ENCODE measurements at places on chromosomes 11 and 22.

GRCh38 chr22:48506506-48507145, 1321.0 kb downstream of the BRD1 start:
- no peak for DNase-seq

DNA sequence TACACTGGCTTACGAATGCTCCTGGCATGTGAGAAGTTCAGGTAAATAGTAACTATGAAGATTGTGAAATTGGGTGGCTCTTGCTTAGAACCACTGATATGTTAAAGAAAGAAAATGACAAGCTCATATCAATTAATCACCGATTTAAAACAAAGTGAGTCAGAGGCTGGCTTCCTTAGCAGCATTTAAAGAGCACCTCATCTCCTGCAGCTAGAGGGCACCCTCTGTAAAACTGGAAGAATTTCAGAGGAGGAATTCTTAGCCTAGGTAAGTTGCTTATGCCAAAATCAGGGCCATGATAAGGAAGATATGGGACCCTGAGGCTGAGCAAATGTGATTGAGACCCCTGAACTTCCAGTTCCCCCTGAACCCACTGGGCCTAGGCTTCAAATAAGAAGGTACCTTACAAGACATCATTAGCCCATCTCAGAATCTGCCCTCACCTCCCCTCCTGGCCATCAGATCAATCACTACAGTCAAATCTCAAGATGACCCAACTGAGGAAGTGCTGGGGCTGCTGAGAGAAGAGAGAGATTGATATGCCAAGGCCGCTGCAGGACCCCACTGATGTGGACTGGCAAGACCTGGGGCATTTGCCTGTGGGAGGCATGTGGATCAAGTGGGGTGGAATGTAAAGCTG, 8.6 kb upstream of the CD3E start:
- no peak for DNase-seq

- DNase-seq = no peak
Observed at GRCh38 chr11:87275176-87275575, 237.4 kb downstream of the TMEM135 start.

DNA sequence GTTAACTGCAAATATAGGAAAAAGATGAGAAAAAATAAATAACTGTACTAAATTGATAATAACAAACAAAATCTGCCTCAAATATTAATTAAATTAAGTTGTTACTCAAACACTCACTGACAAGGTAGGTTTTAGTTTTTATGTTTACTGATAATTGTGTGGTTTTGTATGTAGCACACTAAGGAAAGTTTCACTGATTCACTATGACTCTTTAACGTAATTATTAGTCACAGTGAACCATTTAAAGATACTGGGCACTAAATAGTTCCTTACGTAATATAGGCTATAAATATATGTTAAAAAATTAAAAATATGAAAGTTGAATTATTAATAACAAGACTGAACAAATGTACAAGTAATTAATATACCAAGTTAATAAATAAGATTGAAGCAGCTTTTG, 2330.0 kb upstream of the RAG2 start:
- DNase-seq = no peak

DNA sequence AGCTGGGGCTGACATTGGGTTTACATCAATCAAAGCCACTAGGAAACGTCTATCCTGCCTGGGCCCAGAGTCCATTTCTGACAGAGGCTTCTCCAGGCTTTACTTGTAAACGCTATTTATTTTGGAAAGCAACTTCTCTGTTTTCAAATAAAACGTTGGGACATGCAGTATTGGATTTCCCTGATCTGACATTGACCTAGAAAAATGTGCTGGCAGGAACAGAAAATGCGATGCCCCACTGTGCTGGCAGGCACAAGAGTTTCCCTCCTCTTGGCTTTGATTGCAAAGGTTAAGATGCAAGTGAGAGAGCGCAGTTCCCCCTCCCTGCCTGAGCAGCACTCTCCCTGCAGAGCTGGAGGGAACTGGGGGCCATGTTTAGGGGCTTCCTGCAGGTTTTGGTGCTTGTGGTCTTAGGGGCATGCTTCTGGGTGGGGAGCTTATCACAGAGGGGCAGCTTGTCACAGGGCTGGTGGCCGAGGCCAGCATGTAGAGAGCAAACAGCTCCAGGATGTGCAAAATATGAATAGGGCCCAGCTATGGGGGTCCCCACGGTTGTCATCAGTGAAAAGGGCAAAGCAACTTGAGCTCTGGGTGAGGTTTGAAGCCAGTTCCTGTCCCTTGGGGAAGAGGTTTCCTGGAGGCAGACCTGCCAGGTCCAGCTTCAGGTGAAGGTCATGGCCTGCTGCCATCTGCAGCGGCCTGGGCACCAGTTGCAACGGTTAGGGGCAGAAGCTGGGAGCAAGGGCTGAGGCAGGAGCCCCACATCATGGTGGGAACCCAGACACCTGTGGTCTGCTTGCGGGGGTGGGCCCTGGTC, 42.3 kb upstream of the DKK3 start:
- DNase-seq = no peak

- no peak for DNase-seq
Observed at GRCh38 chr11:122538060-122538459, 117.5 kb upstream of the UBASH3B start.

- no peak for DNase-seq
Observed at GRCh38 chr11:106105986-106106385, 28.5 kb downstream of the AASDHPPT start.

DNA sequence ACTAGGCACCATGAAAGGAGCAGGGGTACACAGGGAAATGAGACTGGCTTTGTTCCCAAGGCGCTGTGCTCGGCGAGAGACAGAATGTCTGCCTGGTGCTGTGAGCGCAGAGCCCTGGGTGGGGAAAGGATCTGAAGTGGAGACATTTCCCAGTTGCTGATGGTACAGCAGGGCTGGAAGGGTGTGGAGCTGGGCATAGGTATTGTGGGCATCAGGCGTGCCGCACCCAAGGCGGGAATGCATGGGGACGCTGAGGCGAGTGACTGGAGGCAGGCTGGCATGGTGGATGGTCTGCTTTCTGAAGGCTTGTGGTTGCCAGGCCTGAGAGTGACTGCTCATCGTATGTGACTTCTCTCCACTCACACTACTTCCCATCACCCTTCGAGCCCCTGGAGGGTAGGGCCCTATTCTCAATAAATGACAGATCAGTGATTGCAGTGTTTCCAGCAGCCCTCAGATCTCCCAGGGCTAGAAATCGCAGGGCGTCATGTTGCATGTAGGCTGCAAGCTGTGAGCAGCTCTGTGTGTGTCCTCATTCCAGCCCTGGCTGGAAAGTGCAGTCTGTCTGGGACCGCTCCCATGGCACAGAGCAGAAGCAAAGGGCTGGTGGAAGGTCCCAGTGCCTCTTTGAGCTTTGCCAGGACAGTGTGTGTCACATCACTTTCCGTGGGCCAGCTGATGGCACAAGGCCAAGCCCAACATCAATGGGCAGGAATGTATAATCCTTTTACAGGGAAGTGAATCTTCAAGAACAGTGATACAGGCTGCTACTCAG, 67.7 kb downstream of the TBC1D22A start:
- DNase-seq = no peak

GRCh38 chr11:61542024-61542461, 33.5 kb downstream of the LRRC10B start:
- DNase-seq = no peak

- DNase-seq = no peak
Observed at GRCh38 chr11:22389526-22390282, 51.5 kb downstream of the SLC17A6 start.

GRCh38 chr11:32374261-32374711, 61.1 kb downstream of the WT1 start:
- DNase-seq = peak; percentile 31

- no peak for DNase-seq
Observed at GRCh38 chr11:59285716-59286260, 72.9 kb upstream of the OR5AN1 start.

GRCh38 chr22:45125188-45125587, 38.5 kb upstream of the NUP50 start:
- DNase-seq = no peak

DNA sequence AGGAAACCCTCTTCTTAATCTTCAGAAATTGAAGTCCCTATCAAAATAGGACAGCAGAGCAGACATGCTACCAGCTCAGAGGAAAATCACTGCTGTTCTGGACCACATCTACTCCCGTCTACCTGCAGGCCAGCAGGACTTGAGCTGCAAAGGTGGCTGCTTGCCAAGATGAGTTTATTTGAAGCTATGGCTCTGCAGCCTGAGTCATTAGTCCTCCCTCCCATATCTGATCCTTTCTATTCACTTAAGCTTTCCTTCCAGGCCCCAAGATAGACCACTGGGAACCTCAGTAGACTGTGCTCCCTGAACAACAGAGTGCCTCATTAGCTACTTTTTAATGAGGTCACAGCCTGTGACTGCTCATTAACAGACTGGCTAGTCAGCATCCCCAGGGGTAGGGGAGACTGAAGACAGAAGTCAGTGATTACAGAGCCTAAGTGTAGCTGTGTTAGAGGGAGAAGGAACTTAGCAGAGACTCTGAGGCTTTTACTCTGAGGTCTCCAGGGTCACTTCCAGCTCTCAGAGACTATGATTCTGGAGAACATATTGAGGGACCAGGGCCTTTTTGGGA, 6.8 kb upstream of the OR10A2 start:
- DNase-seq = no peak

DNA sequence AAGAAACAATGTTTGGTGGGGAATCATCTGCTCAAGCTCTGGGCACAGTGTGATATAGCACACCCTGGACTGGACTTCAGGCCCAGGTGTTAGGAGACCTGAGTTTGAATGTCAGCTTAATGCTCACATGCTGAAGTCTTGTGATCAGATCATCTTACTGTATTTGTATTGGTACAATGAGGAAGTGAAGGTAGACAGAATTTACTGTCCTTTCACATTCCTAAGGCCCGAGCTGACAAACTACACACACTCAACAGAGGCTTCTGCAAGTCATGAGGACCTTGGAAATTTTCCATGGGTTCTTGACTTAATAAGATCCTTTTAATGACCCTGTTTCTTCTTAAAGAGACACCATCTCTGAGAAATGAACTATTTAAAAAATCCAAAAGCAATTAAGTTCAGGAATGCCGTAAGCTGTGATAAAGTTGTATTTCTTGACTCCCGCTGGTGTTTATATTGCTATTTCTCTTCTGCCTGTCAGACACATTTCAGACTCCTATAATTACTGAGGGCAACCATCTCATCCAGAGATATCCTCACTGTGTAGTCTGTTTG, 802.0 kb downstream of the DLG2 start:
- no peak for DNase-seq

DNA sequence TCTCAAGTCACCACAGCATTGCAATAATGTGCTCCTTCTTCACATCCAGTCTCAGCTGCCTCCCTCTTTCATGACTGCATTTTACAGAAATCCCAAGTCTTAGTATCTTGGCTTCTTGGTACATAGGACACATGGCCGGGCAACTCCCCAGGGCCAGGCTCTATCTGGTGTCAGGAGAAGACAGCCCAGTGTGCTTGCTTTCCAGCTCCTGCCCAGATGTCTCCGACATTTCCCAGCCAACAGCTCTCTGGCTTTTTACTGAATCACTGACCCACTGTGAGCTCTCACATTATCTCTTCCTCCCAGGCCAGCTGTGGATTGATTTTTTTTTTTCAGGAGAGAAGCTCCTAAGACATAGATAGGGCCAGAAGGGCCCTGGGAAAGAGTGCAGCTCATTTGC, 346.0 kb upstream of the C11orf87 start:
- DNase-seq = no peak

- DNase-seq = no peak
Observed at GRCh38 chr22:17479135-17479534, 84.2 kb upstream of the SLC25A18 start.

DNA sequence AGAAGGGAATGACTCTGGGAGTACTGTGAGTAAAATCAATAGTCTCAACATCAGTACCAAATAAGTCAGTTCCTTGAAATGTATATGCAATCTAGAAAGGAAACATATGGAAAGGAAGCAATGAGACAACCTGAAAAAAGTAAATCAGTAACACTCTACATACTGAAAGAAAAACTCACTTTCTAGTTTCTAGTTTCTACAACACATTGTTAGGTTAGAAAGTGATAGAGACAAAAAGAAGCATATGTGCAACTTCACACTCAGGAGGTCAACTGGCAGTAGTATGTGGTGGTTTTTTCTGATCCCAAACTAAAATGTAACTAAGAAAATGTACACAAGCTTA, 156.5 kb upstream of the SOX6 start:
- DNase-seq = no peak

GRCh38 chr11:62552485-62553079, 6.0 kb upstream of the AHNAK start:
- no peak for DNase-seq

- no peak for DNase-seq
Observed at GRCh38 chr11:76231121-76231738, 24.9 kb upstream of the WNT11 start.

DNA sequence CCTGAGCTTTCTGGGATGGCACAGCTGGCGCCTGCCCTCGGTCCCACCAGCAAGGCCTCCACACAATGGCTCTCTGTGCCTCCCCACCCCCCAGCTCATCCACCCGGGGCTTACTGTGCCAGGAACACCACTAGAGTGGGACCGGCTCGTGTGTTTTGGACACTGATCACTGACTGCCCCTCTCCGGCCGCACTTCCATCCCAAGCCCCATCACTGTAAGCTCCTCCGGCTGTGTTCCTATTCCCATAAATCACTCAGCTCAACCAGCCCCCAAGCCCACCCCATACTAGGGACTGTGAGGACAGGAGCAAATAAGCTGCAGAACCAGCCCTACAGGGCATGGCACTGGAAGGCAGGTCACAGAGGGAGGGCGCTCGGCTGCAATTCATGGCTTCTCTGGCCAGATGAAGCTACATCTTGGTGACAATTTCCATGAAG, 7.3 kb downstream of the APBB1 start:
- no peak for DNase-seq

- DNase-seq = no peak
Observed at GRCh38 chr11:47631473-47631872, 10.9 kb downstream of the MTCH2 start.

GRCh38 chr11:23755076-23755475, 741.8 kb upstream of the LUZP2 start:
- DNase-seq = no peak

- no peak for DNase-seq
Observed at GRCh38 chr22:47411006-47411405, 648.6 kb downstream of the TBC1D22A start.

- DNase-seq = no peak
Observed at GRCh38 chr11:82854242-82854641, 46.0 kb downstream of the PRCP start.

DNA sequence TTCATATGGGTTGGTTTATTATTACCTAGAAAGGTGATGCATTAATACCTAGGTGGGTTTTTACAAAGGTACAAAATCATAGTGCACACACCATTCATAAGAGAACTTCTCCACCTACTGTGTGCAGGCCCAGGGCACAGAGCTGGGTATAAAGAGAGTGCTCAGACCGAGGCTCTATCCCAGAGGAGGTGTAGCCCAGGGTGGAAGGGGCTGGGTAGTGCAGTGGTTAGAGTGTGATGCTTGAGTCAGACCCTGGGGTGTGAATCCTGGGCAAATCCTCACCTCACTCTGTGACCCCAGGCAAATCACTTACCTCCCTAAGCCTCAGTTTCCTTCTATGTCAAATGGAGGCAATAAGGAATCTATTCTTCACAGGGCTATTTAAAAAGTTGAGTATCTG, 32.2 kb downstream of the PARVG start:
- DNase-seq = no peak

Data from activated T-cell treated with anti-CD3 and anti-CD28 coated beads, Interleukin-2, amount 50 U/mL, for 24 hours (primary cell).